Left ventricle myocardium inferior (tissue), 1 donor: ENCODE measurements at places on chromosomes 3 and 15.
A peak's percentile ranks its signal among the peaks of the same experiment; 100 is the strongest.

GRCh38 chr15:79434361-79434760 is 2.2 kb downstream of the MINAR1 start:
- no peak for DNase-seq

DNA sequence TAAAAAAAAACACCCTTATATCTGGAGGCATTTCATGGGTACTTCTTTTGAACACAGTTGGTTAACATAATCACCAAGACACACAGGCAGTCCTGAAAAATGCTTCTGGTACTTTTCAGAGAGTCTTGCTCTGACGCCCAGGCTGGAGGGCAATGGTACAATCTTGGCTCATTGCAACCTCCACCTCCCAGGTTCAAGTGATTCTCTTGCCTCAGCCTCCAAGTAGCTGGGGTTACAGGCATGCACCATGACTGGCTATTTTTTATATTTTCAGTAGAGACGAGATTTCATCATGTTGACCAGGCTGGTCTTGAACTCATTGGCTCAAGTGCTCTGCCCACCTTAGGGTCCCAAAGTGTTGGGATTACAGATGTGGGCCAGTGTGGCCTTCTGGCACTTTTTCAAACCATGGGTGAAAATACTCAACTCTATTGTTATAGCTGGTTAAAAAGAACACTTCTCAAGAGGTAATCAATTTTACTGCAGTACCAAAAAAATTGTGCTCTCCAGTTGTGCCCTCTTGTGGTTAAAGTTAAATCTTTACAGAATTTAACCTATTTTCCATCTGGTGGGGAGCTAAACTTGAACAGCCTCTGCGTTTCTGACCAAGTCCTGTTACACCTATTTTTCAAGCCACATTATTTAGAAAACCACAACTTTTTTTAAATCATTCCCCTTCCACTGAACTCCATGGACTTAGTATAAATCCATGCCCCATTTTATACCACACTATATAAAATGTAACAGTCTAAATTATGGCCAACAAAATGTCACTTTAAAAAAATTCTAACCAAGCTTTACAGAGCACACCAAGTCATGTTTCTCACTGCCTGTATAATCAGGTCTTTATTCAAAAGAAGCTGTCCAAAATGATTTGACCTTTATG is 1.2 kb upstream of the SNAPC5 start:
- no peak for DNase-seq

GRCh38 chr3:16761571-16761970 is 123.2 kb upstream of the PLCL2 start:
- no peak for DNase-seq

- no peak for DNase-seq
Observed at GRCh38 chr3:49869525-49870126, at the start of gene CAMKV. Gene CAMKV (minus strand): TSS chr3:49869906. CDS start chr3:49862388, 7,518 bp downstream.

DNA sequence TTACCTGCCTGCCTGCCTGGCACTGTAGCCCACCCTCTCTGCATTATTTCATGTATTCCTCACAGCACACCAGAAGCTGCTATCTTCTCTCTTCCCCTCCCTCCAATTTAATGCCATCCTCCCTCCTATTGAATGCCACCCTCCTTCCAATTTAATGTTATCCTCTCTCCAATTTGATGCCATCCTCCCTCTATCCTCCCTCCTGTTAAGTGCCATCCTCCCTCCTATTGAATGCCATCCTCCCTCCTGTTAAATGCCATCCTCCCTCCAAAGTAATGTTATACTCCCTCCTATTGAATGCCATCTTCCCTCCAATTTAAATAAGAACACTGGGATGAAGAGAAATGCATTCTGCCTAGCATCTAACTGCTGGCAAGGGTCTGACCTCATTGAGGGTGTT is 11.1 kb downstream of the ATP10A start:
- DNase-seq, result no peak

DNA sequence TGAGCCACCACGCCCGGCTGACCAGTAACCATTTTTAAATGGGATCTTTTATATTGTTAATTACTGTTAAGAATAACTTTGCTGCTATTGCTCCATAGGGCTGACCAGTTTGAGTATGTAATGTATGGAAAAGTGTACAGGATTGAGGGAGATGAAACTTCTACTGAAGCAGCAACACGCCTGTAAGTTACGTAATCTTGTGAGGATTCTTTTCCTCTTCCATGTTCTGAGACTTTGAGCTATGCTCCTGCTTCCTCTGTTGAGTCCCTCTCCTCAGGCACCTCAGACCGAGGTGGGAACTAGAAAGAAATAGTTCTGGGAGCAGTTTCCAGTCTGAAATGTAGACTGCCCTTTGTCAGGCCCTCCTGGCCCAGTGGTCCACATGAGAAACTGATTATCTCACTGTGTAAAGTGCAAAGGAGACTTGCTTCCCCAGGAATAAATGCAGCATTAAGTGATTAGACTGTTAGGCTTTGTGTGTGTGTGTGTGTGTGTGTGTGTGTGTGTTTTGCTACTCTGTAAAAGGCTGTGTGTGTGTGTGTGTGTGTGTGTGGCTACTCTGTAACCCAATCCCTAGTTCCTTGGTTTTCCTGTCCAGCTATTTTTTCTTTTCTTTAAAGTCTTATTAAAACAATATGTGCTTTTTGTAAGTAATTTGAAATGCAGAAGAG is 5.2 kb downstream of the POLR2H start:
- no peak for DNase-seq

- DNase-seq, result peak; percentile 30
Observed at GRCh38 chr15:89814112-89814742, 425 bp downstream of the ANPEP start.

DNA sequence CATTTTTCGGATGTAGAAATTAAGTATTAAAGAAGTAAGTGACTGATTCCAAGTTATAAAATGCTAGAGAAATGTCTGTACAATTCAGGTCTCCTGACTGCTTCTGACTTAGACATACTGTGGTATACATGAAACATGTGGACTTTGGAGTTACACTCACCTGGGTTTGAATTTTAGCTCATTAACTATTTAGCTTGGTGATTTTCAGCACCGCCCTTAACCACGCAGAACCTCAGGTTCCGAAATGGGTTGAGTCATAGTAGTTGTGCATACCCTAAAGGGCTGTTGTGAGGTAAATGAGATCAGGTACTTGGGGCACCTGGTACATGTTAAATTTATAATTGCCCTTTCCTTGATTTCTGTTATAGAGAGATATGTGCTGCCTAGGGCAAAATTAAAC is 32.9 kb upstream of the UTS2B start:
- no peak for DNase-seq

- no peak for DNase-seq
Observed at GRCh38 chr3:143526011-143526545, 322.2 kb downstream of the SLC9A9 start.

GRCh38 chr3:105199217-105199616 is 167.5 kb upstream of the ALCAM start:
- DNase-seq, result no peak

- DNase-seq, result no peak
Observed at GRCh38 chr3:14546041-14546440, 5.9 kb upstream of the GRIP2 start.

DNA sequence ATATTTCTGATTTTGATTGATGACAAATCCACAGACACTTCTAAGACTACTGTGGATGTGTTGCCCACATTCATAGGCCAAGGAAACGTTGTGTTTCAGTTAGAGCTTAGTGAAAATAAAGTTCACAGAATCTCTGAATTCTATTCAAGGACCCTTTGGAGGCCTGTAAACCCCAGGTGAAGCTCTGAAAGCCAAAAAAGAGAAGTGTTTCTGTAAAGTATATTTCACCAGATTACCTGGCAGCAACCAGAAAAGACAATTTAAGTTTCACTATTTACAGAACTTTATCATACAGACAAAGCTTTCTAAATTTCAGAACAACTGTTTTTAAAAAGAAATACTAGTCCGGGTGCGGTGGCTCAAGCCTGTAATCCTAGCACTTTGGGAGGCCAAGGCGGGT is 2.6 kb downstream of the CLPX start:
- no peak for DNase-seq
